Heart left ventricle (tissue), 16 donors: ENCODE measurements at places on chromosomes 1 and 21. TPM values are rescaled to one million over a fixed set of nuclear protein-coding genes. Genes with fewer than 3 reads are reported as not detected.

DNA sequence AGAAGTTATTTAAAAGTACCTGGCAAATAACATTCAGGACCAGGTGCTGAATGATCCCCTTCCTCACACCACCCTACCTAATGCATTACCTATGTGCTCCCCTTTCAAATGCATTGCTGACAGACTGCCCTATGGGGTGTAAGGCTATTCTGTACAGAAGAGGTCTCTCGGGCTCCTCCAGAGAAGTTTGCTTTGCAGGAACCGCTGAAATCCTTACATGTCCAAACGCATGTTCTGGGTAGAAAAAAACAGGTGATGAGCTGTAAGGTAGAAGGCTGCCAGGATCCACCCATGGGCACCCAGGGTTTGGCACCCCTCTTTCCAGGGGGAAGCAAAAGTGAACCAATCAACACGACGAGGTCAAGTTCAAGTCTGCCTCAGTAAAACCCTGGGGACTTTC lies 58.3 kb upstream of the TARBP1 start:
- H3K36me3 ChIP-seq, result no peaks in the 10 kb centered on the region
- DNase-seq, result no peak
- H3K4me3 ChIP-seq, result no peak overlapping the region

GREM2 gene
- not detected for total RNA-seq

FAM163A gene
- total RNA-seq, result 0.25 TPM

ANKRD35 gene
- 0.32 TPM for total RNA-seq

- DNase-seq, result no peak
- no peaks in the 10 kb centered on the region for H3K27me3 ChIP-seq
- no peaks in the 10 kb centered on the region for H3K4me1 ChIP-seq
- no peaks in the 10 kb centered on the region for H3K36me3 ChIP-seq
- no peak overlapping the region for H3K27ac ChIP-seq
- no peak overlapping the region for H3K4me3 ChIP-seq
These were observed 178.5 kb upstream of the DEPDC1 start for GRCh38 chr1:68675336-68675735.

GRCh38 chr1:94094469-94095111 lies 26.4 kb downstream of the ABCA4 start:
- H3K36me3 ChIP-seq, result no peaks in the 10 kb centered on the region
- no peak overlapping the region for H3K4me3 ChIP-seq
- H3K27ac ChIP-seq, result peak overlapping the region; percentile 86
- no peaks in the 10 kb centered on the region for H3K27me3 ChIP-seq
- peak; percentile 79 for DNase-seq

GRCh38 chr1:165288350-165289120 lies 68.0 kb downstream of the LMX1A start:
- no peak for DNase-seq
- no peaks in the 10 kb centered on the region for H3K4me1 ChIP-seq
- H3K4me3 ChIP-seq, result no peak overlapping the region
- H3K27me3 ChIP-seq, result no peaks in the 10 kb centered on the region

- H3K27ac ChIP-seq, result no peak overlapping the region
- H3K27me3 ChIP-seq, result no peaks in the 10 kb centered on the region
- H3K36me3 ChIP-seq, result no peaks in the 10 kb centered on the region
- no peak for DNase-seq
These were observed 71.6 kb downstream of the SH3BGR start for GRCh38 chr21:39523399-39523798.

DNA sequence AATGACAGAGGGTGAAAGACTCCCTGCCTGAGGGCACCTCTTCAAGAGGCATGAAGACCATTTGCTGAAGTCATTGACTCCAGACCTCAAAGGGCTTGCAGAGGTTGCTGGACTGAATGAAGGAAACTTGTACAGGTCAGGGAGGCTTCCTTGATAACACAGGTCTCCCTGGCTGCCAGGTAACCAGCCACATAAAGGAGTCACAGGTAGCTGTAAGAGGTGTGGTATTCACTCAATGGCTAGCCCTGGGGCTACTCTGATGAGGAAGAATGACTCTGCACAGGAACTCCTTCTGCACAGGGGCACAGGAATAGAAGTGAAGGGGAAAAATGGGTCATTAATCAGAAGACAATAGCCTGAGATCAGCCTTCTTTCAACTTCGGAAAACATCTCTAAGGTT lies 187.5 kb downstream of the LMX1A start:
- no peak overlapping the region for H3K4me3 ChIP-seq
- H3K27me3 ChIP-seq, result no peaks in the 10 kb centered on the region
- no peak overlapping the region for H3K27ac ChIP-seq
- DNase-seq, result no peak
- no peaks in the 10 kb centered on the region for H3K36me3 ChIP-seq
- H3K4me1 ChIP-seq, result no peaks in the 10 kb centered on the region

SLC30A10 gene
- total RNA-seq, result 0.42 TPM

KIF26B gene
- 1.5 TPM for total RNA-seq

VANGL2 gene
- total RNA-seq, result 1.7 TPM

GRCh38 chr1:1237874-1238701 lies 6.1 kb downstream of the B3GALT6 start:
- H3K27me3 ChIP-seq, result peaks cover 16% of the 10 kb centered on the region
- no peaks in the 10 kb centered on the region for H3K36me3 ChIP-seq
- H3K4me3 ChIP-seq, result no peak overlapping the region
- H3K4me1 ChIP-seq, result peaks cover 5% of the 10 kb centered on the region

- no peak for DNase-seq
- no peaks in the 10 kb centered on the region for H3K36me3 ChIP-seq
- H3K4me1 ChIP-seq, result no peaks in the 10 kb centered on the region
- H3K4me3 ChIP-seq, result no peak overlapping the region
These were observed 74.4 kb downstream of the DUSP10 start for GRCh38 chr1:221667504-221667903.

OR2L3 gene
- total RNA-seq, result not detected

DNA sequence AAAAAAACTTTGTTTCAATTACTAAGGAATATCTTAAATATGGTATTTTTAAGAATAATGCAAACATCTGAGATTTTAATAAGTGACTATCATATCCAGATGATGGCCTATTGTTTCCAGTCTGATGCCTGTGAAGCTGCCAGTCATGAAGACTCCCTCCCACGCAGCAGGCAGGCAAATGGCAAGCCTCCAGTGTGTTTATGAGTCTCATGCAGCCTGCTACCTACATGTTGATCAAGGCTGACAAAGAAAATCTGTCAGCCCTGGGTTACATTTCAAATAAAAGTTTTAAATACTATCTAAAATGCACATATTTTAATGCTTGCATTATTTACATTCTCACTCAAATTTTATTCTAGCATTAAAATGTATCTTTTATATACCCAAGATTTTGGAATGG lies 137.6 kb upstream of the RNPC3 start:
- no peak for DNase-seq
- no peak overlapping the region for H3K4me3 ChIP-seq
- H3K27me3 ChIP-seq, result no peaks in the 10 kb centered on the region
- no peak overlapping the region for H3K27ac ChIP-seq

INAVA gene
- total RNA-seq, result not detected

- no peaks in the 10 kb centered on the region for H3K27me3 ChIP-seq
- DNase-seq, result no peak
- no peaks in the 10 kb centered on the region for H3K4me1 ChIP-seq
- no peak overlapping the region for H3K27ac ChIP-seq
- no peak overlapping the region for H3K4me3 ChIP-seq
These were observed 68.5 kb downstream of the BACE2 start for GRCh38 chr21:41236352-41236973.

DNA sequence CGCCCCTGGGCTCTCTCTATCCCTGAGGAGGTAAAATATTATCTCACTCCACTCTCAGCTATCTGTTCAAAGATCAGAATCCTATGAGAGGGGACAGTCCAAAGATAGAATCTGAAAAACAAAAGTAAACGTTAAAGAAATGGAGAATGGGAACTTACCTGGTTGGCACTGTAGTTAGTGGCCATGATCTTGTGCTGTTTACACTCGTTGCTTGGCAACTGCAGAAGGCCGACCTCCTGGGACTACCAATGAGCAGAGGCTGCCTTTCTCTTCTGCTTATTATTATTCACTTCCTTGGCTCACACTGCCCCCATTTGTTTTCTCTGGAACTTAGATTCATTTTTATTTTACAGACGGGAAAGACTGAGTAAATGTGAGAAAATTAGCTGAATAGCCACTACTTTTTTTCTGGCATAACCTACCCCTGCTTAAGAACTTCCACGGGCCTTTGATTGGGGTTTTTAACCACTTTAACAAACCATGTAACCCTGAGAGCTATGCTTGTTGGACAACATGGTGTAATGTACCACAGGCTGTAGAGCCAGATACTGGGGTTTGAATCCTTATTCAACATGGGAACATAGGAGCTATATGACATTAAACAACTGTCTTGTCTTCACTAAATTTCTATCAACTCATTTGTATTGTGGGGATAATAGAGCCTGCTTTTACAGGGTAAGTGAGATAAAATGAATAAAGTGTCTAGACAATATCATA lies at the start of gene CFAP126:
CFAP126 (minus strand) TSS at position 193 of the 717 bp plus-strand sequence; CDS start at position 185, 8 bp downstream.
- peak; percentile 74 for DNase-seq
- H3K4me1 ChIP-seq, result peaks cover 6% of the 10 kb centered on the region
- no peaks in the 10 kb centered on the region for H3K36me3 ChIP-seq
- peak within 1 kb of the TSS; percentile 55 for H3K27ac ChIP-seq
- no peaks in the 10 kb centered on the region for H3K27me3 ChIP-seq

DNA sequence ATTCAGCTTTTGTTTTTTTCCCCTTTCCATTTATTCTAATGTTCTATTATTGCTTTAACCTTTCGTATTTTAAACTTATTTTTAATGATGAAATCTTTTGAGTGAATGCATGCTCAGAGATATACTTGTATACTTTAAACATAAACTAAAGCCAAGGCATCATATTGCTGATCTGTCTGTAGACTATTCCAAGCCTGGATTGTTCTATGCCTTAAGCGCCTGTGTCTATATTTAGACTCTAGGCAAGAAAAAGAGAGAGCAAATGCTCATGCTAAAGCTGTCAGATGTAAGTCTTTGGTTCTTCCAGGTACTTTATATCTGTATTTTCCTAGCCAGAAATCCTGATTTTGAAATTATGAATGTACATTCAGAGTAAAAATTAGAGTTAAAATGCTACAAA lies 14.4 kb downstream of the SH3GLB1 start:
- peak overlapping the region; percentile 35 for H3K27ac ChIP-seq
- H3K4me3 ChIP-seq, result no peak overlapping the region
- H3K27me3 ChIP-seq, result no peaks in the 10 kb centered on the region
- peaks cover 35% of the 10 kb centered on the region for H3K4me1 ChIP-seq
- peaks cover 30% of the 10 kb centered on the region for H3K36me3 ChIP-seq
- DNase-seq, result no peak
